ENCODE measurements at places on chromosomes 5 and 9.

DNA sequence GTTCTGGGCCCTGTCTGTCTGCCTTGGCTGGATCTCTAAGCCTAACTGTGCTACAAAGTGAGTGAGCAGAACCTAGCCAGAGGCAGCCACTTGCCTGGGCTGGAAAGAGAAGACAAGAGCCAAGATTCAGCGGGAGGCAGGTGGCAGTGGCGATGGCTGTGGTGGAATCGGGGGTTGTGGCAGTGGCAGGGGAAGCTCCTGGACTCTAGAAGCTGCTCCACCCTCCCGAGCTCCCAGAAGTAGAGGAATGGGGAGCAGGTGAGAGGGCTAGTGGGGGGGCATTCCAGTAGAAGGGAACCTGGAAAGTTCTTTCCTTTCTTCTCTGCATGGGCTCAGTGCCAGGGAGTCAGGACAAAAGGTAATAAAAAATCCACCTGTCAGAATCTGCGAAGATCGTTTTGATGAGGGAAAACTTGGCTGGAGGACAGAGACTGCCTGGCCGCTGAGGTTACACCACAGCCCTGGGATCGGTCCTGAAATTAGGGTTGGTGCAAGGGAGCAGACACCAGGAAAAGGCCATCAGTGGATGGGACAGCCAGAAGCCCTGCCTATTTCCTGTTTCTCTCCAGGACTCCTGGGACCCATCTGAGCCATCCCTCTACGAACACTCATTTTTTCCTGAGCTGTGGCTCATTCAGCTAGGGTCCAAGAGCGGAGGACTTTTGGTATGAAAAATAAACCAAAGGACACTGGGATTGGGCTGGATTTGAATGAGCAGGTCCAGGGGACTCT lies 1.6 kb downstream of the CRAT start:
- no peak for DNase-seq

- DNase-seq = no peak
Measured at GRCh38 chr9:18473652-18474279, at the start of gene ADAMTSL1. TSS of gene ADAMTSL1 (plus strand) at chr9:18474153. CDS start at chr9:18474233, 80 bp downstream.

- DNase-seq = no peak
Measured at GRCh38 chr9:127336506-127337352, 60.2 kb upstream of the SLC2A8 start.

DNA sequence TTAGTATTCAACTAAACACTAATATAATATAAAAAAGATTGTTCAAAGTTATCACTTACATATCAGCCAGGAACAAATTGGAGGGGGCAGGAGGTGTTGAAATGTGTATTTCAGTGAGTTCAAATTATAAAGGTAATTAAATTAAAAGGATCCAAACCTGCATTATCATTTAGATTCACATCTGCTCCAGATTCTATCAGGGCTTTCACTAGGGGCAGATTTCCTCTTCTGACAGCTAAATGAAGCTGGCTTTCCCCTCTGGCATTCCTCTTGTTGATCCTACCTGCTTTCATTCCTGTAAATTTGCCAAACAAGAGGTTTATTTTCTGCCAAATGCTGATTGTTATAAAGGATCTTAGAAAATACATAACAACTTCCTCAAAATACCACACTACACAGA lies 86.3 kb upstream of the GCNT4 start:
- DNase-seq = no peak

DNA sequence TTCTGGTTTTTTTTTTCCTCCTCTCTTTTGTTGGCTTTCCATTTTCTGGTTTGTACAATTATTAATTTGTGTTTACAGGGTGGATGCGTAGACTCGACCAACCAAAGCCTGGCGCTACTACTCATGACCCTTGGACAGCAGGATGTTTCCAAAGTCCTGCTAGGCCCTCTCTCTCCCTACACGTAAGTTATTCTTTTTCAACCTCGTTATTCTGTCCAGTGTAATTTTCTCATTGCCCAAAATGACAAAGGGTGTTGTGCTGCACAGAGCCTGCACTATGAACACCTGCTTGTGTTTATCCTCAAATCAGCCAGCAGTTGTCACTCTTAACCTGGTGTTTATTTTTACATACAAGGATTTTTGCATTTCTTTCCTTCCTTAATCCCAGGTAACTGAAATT lies 56.6 kb downstream of the RCL1 start:
- DNase-seq = no peak

- DNase-seq = no peak
Measured at GRCh38 chr5:61805101-61805500, 473.0 kb downstream of the ZSWIM6 start.

- peak; percentile 13 for DNase-seq
Measured at GRCh38 chr5:111201705-111202104, 22.5 kb upstream of the CAMK4 start.

GRCh38 chr5:177382423-177383029 lies 1.7 kb upstream of the SLC34A1 start:
- peak; percentile 31 for DNase-seq

- no peak for DNase-seq
Measured at GRCh38 chr5:158727771-158728311, 371.9 kb downstream of the EBF1 start.

DNA sequence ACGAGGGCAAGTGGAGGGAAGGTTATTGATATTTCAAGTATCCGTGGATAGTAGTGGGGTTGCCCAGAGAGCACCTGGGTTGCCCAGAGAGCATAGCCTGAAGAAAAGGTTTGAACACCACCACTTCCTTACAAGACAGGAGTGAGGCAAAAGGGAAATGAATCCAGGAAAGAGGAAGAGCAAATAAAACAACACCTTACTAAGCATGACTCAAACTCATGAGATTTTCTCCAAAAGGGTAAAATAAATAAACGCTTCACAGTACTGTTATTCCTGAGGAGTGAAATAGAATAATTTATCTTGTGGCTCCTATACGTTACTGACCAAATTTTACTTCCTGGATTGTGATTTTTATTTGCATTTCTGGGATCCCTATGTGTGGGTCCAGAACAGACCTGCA lies 65.2 kb upstream of the PTPRD start:
- DNase-seq = no peak

GRCh38 chr5:151094030-151094851 lies 13.4 kb upstream of the TNIP1 start:
- DNase-seq = peak; percentile 42

DNA sequence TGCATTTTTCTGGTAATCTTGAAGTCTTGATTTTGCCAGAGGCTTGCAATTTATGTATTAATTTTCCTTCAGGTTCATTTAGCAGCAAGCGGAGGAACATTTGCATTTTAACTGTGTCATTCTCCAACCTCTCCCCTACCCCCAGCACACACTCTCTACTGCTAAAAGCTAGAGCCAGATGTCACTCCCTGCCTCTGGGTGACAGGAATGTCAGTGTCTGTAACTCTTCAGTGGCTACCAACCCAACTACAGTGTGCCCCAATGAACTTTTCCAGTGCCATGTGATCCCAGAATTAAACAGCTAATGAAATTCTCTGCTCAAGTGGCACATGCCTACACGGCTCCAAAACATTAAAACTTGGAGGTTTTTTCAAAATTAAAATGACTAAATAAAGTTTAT lies 260.3 kb downstream of the GOLPH3 start:
- DNase-seq = no peak

GRCh38 chr5:108295578-108296368 lies 86.1 kb downstream of the FBXL17 start:
- no peak for DNase-seq

DNA sequence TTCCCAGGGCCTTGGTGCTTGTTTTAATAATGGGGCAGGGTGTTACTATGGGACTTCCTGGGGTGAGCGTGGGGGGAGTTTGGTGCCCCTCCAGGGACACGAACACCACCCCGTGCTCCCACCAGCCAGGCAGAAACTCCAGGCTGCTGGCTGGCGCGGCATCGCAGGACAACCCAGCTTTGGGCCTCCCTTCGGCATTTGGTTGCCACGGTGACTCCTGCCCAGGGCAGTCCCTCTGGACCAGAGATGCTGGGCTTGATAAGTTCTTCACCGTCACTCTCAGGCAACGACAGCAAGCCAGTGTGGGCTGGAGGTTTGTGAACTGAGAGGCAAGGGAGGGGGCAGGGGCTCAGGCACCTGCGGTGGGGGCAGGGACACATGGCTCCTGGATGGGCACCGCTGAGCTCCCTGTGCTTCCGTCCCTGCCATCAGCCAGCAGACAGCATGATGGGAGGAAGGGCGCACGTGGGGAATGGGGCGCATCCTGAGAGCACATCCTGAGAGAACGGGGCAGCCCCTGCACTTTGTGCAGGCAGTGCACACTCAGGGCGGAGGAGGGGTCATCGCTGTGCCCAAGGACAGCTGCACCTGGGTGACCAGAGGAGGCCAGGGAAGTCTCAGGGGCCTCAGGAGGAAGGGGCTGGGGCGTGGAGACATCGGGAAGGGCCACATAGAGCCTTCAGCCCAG lies 116.4 kb downstream of the RXRA start:
- no peak for DNase-seq

DNA sequence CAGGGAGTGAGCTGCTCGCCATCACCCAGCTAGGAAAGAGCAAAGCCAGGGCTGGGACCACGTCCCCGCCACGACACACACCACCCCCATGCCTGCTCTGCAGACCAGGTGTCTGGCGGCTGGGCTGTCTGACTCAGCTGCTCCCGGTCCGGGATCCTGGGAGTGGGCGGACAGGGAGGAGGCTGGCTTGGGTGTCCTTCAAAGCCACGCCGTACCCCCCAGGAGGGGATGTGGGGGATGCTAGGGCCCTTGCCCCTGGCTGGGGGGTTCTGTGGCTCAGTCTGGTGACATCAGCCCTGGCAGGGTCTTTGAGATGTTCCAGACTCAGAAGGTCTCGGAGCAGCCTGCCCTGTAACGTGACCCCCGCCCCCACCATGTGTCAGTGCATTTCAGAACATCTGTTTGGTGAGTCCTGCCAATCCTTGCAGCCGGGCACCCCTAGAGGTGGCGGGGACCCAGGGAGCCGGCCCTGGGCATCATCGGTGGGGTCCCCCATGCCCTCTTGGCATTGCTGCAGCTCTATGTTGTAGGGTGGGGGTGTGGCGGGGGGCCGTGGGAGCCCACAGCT lies 62.3 kb downstream of the HMCN2 start:
- DNase-seq = no peak

DNA sequence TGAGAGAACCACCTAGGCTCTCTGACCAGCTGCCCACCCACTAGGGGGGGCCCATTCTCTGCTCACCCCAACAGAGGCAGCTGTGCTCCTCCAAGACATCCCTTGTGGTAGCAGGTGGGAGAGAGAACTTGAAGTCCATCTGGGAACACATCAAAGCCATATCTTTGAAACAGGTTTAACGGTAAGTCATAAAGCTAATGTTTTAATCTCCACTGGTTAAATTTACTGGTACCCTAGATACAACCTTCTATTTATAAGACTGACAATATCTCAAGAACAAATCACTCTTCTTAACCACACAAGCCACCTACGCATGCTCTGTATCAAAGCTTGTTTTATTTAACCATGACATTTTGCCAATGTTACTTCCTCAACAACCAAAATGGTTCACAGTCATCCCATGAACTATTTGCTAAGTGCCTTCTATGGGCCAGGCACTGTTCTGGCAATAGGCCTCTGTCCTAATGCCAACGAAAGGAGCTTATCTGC lies 20.4 kb downstream of the AUH start:
- DNase-seq = no peak

- no peak for DNase-seq
Measured at GRCh38 chr9:1972672-1973071, 42.5 kb upstream of the SMARCA2 start.

DNA sequence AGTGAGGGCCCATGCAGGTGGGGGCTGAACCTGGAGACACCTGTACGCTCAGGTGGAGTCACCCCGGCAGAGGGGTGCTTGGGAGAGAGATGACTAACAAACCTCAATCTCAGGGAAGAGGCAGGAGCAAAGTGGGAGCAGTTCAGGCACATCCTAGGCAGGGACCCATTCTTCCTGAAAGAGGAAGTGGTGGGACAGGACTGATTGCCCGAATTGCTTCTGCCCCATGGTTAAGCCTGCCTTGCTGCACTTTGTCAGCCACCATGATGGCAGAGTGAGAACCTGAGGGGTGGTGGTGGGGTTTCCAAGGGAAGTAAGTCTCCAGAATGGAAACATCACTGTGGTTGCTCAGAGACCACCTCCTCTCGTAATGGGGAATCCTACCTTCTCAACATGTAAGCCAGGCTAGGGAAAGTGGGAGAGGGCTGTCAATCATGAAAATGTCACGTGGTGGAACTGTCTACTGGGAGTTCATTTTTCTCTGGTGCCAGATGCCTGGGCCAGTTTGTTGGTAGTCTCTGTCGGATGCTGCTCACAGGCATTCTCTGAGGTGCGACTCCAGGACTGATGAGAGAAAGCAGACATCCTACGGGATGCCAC lies 150.4 kb downstream of the HSPA4 start:
- DNase-seq = no peak

Data from MV-4-11 (cell line).